Activated T-cell treated with anti-CD3 and anti-CD28 coated beads for 48 hours (primary cell): ENCODE measurements at places on chromosomes 11 and 22.

DNA sequence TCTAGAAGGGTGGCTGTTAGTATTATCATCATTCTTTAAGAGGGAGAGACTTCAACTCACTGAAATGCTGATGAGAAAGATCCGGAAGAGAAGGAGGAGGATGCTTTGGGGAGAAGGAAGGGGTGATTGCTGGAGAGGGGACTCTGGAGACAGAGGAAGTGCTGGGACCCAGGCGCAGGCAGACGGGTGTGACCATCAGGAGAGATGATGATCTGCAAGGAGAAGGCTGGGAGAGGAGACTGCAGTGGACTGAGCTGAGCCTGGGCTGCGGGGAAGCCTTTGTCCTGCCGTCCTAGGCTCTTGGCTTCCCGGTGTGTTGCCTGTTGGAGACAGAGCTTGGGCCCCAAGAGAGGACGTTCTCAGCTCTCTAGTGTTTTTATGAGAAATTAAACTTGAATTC is 22.6 kb downstream of the RASD2 start:
- no peak for DNase-seq

- DNase-seq = no peak
These were observed 237.5 kb upstream of the UBASH3B start for GRCh38 chr11:122418032-122418431.

- no peak for DNase-seq
These were observed 31.3 kb downstream of the ATP6V1E1 start for GRCh38 chr22:17597217-17597616.

DNA sequence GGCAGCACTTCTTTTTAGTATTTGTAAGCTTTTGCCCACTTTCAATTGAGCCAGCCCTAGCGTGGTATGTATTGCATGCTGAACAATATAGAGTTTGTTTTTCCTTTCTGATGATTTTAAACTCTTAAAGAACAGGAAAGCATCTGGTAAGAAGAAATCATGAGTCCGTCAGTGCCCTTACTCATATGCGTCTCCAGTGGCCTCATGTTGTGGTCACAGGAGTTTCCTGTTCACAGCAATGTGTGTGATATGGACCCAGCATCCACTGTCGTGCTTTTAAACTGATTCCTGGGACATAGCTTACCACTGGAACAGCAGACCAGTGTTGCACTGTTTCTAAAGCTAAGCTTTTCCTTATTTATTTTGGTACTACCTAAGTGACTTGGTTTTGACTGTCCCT is 40.1 kb downstream of the BID start:
- DNase-seq = no peak

DNA sequence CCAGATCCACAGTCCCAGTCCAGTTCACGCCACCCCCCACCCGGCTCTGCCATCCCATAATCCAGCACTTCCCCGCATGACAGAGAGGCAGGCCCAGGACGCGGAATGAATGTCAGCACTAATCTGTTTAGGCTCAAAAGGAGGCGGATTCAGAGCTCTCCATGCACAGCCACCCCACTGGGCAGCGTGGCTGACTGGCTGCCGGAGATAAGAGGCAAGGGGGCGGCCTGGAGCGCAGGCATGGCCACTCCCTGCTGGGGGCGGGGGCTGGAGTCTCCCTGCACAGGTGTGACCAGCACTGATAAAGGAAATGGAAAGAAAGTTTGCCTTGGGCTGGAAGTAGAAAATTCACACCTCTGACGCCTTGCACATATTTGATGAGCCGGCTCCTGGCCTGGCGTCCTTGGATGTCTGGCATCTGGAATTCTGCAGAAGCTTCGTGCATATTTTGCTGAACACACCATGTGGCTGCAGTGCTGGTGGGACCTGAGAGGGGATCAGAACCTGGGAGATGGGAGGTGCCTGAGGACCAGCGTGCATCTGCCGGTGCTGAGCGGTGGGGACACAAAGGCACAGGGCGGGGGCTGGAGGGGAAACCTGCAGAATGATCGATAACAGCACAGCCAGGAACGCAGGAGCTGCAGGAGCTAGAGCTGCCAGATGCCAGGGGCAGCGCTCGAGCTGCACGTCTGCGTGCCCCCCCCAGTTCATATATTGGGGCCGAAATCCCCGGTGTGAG is 344.4 kb downstream of the CTTN start:
- no peak for DNase-seq

GRCh38 chr11:124311269-124311668 is 2.5 kb downstream of the OR8D1 start:
- no peak for DNase-seq

GRCh38 chr11:17652556-17652955 is 66.8 kb upstream of the MYOD1 start:
- no peak for DNase-seq

GRCh38 chr11:5043380-5043779 is 2.9 kb upstream of the OR52J3 start:
- no peak for DNase-seq

GRCh38 chr11:117281159-117281558 is 10.0 kb upstream of the BACE1-AS start:
- no peak for DNase-seq

DNA sequence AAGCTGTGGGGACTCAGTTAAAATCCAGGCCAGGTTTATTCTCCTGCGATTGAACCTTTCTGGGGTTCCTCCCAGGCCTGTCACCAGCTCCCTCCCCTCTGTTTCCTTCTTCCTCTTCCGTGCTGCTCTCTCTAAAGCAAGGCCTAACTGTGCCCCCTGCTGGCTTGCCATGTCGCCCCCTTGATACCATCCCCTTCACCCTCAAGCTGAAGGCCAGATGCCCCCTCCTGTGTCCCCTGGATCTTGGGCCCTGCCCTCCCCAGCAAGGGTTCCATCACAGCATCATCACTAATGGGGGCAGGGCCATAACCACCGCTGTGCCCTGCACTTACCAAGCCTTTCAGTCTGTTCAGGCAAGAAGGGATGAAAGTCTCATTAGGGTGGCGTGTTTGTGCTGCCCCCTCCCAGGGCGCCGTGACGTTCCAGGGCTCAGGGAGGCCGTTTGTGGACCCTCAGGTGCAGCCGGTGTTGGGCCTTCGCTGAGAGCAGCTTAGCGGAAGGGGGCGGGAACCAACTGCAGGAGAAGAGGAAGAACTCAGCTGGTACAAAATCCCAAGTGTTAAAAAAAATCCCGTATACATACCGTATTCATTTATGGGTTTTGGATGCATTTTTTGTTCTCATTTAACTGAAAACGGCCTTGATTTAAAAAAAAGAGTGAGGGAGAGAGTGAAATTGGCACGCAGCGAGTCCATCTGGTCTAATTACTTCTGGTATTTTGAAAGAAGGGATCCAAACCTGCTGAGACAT is 69.9 kb downstream of the MPPED1 start:
- DNase-seq = no peak

GRCh38 chr11:66855574-66856495 is 1.0 kb upstream of the LRFN4 start:
- peak; percentile 88 for DNase-seq
